ENCODE measurements at places on chromosomes 11 and 22. TPM values are rescaled to one million over a fixed set of nuclear protein-coding genes. Genes with fewer than 3 reads are reported as not detected.

DNA sequence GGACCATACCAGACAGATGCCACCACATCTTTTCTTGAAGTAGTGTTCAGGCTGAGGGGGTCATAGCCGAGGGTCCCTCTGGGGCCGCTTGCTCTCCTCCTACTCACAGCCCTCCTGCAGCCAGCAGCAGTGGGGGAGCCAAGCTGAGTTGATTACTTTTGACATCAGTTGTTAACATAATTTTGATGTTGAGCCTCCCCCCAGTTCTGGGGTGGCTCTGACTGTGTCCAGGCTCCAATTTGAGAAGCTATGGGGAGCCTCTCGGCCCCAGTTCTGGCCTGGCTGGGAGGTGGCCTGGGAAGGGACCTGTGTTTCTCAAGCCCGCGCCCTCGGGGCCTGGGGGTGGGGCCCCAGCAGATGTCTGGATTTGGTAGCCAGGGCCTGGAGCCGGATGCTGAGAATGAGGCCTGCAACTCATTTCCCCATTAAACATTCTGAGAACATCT is 47.9 kb downstream of the KCNQ1OT1 start:
- DNase-seq = no peak

GRCh38 chr11:8793114-8793777 is 110.7 kb downstream of the RPL27A start:
- DNase-seq = no peak

DNA sequence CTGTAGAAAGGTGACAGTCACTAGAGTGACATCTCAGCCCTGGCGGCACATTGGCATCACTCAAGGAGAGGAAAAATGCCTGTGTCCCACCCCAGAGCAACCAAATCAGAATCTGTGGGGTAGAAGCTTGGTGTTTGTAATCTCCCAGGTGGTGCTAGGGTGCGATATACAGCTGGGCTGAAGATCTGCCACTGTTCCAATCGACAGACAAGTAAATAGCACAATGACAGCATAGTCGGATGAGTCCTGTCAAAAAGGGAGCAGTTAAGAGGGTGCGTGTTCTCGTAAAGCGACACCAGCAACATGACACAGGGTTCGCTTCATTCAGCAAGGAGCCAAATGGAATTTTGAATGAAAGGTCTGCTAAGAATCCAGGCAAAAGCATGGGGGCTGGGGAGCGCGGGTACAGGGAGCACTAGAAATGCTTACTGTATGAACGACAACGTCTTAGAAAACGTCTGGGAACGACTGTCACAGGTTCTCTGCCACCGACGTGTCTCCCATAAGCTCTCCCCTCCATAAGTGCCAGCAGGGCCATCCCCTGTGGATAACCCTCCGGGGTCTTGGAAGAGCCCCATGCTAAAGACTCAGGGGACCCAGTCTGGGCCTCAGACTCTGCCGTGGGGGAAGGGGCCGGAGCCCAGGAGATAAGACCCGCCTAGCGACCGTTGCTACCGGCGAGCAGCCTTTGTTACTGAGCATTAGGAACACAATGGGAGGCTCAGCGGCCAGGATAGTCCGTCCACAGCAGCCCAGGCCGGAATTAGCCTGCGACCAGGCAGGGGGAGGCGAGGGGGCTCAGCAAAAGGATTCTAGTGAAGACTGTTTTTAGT is 20.8 kb downstream of the ADA2 start:
- DNase-seq = peak; percentile 51

DNA sequence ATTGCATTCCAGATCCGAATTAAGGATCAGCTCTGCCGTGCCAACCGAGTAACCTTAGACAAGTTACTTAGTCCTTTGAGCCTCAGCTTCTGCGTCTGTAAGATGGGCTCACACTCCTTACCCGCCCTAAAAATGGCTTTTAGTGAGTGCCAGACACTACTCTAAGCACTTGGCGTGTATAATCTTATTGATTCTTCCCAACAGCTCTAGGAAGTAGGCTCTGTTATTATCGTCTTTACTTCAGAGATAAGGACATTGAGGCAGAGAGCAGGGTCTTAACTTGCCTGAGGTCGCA is 21.7 kb upstream of the ROBO3 start:
- DNase-seq = no peak

GRCh38 chr22:45497351-45498145 is 5.1 kb upstream of the FBLN1 start:
- no peak for DNase-seq

DNA sequence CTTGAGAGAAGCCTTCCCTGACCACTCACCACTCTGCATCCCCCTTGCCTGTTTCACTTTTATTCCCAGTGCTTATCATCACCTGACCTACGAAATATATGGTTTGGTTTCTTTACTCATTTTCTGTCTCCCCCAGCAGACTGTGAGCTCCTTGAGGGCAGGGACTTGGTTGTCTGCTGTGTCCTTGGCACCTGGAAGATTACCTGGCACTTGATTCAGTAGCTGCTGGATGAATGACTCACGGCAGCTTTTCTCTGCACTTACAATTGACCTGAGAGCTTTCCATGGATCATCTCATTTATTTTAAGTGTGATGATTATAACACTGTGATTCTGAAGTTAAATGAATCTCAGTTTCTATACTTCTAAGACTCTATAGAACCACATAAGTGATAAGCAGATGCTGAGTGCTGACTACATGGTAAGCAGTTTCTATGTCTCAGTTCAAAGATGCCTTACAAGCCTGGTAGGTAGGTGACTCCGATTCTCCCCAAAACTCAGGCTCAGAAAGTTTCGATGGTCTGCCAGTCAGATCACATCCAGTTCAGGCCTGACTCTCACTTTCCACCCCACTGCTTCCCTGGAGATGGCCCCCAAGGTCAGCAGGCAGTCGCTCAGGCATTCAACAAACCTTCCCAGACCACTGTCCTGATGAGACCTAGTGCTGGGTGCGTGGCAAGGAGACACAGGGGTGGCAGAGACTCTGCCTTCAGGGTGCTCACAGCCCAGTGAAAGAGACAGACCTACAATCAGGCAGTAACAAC is 11.6 kb downstream of the IL2RB start:
- DNase-seq = no peak

ACTN3 gene
- 42.0 TPM for total RNA-seq

PTGDR2 gene
- not detected for total RNA-seq

CRYBA4 gene
- not detected for total RNA-seq

OR8A1 gene
- total RNA-seq = not detected

All from G401 (cell line).